NCI-H1105 treated with DMSO at 0.1 percent for 48 hours (cell line): ENCODE measurements at places on chromosomes 12 and 14.

GRCh38 chr12:269191-269590 is 6.6 kb upstream of the SLC6A13 start:
- DNase-seq, result no peak

GRCh38 chr12:65857840-65858239 is 33.6 kb downstream of the HMGA2 start:
- no peak for DNase-seq

- no peak for DNase-seq
These were observed 553 bp downstream of the CNPY2 start for GRCh38 chr12:56315249-56315621.

- no peak for DNase-seq
These were observed 42.9 kb upstream of the CSRNP2 start for GRCh38 chr12:51126297-51126696.

DNA sequence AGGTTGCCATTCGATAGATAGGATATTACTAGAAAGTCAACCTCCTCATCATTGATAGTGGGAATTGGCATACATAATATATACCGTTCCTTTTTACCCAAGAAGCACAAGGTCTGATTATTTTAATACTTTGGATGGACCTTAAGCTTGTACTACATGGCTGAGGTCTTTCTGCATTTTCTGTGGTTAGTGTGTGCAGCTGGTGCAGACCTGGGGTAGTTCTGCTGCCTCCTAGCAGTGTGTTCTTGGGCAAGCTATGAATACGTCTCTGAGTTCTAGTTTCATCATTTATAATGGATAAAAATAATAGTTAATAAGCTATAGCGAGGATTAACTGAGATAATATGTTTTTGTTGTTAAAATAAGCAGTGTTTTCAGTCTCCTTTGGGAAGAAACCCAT is 2.2 kb downstream of the ZDHHC17 start:
- no peak for DNase-seq

DNA sequence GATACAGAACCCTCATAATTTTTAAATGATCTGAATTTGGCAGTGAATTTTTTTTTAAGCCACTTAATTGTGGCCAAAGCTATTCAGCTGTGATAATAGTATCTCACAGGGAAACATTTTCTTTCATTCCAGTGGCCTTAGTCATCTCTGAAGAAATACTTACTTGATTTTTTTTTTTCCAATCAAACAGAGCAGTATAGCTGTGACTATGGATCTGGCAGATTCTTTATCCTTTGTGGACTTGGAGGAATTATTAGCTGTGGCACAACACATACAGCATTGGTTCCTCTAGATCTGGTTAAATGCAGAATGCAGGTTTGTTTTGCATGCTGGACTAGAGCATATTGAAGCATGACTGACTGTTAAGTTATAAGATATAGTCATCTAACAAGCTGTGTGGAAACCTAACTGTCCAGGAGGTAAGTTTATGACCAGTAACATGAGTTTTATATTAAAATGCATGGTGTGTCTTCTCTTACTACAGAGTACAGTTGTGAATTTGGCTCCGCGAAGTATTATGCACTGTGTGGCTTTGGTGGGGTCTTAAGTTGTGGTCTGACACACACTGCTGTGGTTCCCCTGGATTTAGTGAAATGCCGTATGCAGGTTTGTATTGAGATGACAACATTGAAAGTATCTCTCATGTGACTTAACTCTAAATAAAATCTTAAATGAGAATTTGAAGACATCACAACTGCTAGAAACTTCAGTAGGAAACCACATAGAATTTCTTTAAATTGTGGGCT is 1.9 kb downstream of the SLC25A3 start:
- no peak for DNase-seq

DNA sequence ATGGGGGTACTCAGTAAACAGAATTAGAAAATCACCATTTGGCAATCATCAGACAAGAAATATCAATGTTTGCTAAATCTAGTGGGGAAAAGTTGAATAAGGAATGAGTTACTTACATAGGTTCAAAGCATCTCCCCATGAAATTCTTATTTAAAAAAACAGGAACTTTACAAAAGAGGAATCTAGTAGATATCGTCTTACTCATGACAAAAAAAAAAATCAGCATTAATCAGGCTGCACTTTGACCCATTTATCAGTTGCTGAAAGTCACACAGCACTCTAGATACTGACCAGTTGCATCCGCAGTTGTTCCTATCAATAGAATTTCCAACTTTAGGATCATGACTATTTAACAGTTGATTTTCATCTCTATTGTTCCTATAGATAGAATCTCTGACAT is 5.8 kb upstream of the DICER1 start:
- no peak for DNase-seq

DNA sequence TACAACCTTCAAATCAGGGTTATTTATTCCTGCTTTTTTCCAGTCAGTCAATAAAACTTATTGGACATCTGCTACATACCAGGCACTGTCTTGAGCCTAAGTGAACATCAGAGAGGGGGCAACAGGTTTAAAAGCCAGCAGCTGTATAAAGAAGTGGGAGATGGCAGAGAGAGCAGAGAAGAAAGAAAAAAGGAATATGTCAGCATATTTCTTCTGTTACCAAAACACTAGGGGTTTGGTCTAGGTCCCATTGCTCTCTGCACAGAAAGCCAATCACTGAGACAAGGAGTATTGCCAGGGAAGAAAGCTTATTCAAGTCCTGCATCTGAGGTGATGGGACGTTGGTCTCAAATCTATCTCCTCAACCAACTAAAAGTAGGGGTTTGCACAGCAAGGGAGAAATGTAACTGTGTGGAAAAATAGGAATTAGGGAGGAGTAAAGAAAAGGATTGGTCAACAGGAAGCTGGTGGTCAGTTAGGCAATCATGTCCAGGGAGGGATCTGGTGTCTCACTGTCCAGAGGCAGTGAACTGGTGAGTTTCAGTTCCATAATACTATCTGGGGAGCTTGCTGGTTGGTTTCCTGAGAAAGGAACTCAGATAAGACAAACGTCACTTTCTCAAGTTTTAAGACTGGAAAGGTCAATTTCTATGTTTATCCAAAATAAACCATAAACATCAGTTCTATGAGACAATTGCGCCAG is 107.5 kb downstream of the PHLDA1 start:
- no peak for DNase-seq

DNA sequence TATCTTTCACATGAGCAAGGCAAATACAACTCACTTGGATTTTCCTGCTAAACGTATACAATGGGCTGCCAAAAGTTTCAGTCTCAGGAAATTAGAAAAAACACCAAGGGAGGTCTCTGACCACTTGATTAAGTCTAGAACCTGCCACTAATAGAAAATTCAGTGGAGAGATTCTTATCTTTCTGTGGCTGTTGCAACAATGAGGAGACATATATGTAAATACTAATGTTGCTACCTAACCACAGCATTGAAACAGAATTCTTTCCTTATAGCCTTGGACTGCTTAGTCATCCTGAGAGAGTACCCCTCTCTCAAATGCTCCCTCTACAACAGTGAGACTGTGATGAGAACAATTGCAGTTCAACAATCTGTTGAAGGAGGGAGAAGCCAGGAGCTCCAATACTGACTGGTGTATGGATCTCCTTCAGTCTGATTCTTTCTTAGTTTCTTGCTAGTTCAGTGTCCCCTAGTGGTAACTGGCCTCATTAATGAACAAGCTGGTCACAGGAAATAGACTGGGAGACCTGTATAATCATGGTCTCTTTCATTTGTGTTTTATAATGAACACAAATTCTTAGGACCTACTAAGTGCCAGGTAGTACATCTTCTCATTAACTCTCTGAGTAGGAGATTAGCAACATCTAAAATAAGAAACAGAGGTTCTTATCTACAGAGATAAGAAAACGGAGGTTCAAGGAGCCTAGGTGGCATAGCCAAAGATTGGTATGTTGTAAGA is 164.5 kb downstream of the SLC38A4 start:
- peak; percentile 74 for DNase-seq

GRCh38 chr12:11718105-11718504 is 68.6 kb downstream of the ETV6 start:
- no peak for DNase-seq

DNA sequence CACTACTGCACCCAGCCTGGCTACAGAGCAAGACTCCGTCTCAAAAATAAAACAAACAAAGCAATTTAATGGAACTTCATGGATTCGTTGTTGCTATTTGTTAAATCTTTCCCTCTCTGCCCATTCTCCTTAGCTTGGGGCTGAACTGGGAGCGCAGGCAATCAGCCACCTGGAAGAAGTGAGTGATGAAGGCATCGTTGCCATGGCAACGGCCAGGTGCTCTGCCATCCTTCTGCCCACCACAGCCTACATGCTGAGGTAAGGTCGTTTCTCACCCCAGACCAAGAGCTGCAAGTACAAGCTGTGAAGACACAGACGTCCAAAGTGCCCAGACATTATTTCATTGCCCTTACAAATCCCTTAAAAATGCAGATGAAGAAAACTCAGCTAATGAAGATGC is 19.1 kb downstream of the AMDHD1 start:
- peak; percentile 90 for DNase-seq
